ENCODE measurements at places on chromosomes 2 and 18.

- no peaks in the 10 kb centered on the region for H3K36me3 ChIP-seq
- H3K27ac ChIP-seq = no peak overlapping the region
- H3K4me3 ChIP-seq = no peak overlapping the region
- DNase-seq = no peak
These were observed 45.6 kb downstream of the GPR39 start for GRCh38 chr2:132462236-132462635.

GRCh38 chr2:30233271-30234009 lies 2.1 kb downstream of the LBH start:
- no peak for DNase-seq
- peak overlapping the region; percentile 91 for H3K27ac ChIP-seq
- peaks cover 42% of the 10 kb centered on the region for H3K4me1 ChIP-seq
- peaks cover 4% of the 10 kb centered on the region for H3K27me3 ChIP-seq

GRCh38 chr2:7577769-7578168 lies 660.6 kb downstream of the RNF144A start:
- H3K27me3 ChIP-seq = no peaks in the 10 kb centered on the region
- H3K27ac ChIP-seq = no peak overlapping the region
- no peak overlapping the region for H3K4me3 ChIP-seq
- H3K36me3 ChIP-seq = no peaks in the 10 kb centered on the region

GRCh38 chr2:55857766-55858165 lies 65.8 kb downstream of the EFEMP1 start:
- H3K4me3 ChIP-seq = no peak overlapping the region
- DNase-seq = no peak
- H3K4me1 ChIP-seq = no peaks in the 10 kb centered on the region
- H3K36me3 ChIP-seq = no peaks in the 10 kb centered on the region
- no peak overlapping the region for H3K27ac ChIP-seq
- H3K27me3 ChIP-seq = no peaks in the 10 kb centered on the region

DNA sequence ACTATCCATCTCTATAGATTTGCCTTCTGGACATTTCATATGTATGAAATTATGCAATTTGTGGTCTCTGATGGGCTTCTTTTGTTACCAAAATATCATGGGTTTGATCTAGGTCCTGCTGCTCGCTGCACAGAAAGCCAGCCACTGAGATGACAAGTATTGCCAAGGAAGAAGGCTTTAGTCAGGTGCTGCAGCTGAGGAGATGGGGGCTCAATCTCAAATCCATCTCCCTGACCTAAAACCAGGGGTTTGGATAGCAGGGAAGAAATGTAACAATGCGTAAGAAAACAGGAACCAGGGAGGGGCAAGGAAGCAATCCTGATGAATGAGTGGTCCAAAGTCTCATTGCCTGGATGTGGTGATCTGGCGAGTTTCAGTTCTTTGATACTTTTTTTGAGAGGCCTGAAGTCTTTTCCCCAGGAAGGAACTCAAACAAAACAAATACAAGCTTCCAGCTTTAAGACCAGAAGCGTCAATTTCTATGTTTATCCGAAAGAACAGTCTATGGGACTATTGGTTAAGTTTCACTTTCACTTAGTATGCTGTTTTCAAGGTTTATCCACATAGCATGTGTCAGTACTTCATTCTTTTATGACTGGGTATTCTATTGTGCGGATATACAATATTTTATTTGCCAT lies 3.4 kb upstream of the CKAP2L start:
- H3K4me3 ChIP-seq = peak overlapping the region; percentile 5
- no peaks in the 10 kb centered on the region for H3K4me1 ChIP-seq
- no peak overlapping the region for H3K27ac ChIP-seq
- H3K36me3 ChIP-seq = no peaks in the 10 kb centered on the region
- H3K27me3 ChIP-seq = no peaks in the 10 kb centered on the region
- no peak for DNase-seq

DNA sequence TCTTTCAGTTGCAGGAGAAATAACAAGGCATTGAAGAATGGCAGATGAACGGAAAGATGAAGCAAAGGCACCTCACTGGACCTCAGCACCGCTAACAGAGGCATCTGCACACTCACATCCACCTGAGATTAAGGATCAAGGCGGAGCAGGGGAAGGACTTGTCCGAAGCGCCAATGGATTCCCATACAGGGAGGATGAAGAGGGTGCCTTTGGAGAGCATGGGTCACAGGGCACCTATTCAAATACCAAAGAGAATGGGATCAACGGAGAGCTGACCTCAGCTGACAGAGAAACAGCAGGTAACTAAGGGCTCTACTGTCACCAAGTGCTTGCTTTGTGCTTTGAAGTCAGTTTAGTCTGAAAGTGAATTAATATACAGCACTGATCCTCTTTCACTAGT lies 118.5 kb upstream of the UNC80 start:
- H3K27ac ChIP-seq = no peak overlapping the region
- H3K4me3 ChIP-seq = no peak overlapping the region
- H3K36me3 ChIP-seq = no peaks in the 10 kb centered on the region

GRCh38 chr2:213232649-213233437 lies 51.4 kb upstream of the SPAG16 start:
- H3K36me3 ChIP-seq = no peaks in the 10 kb centered on the region
- no peak for DNase-seq
- no peak overlapping the region for H3K4me3 ChIP-seq
- H3K27ac ChIP-seq = no peak overlapping the region
- H3K4me1 ChIP-seq = peaks cover 4% of the 10 kb centered on the region
- no peaks in the 10 kb centered on the region for H3K27me3 ChIP-seq

DNA sequence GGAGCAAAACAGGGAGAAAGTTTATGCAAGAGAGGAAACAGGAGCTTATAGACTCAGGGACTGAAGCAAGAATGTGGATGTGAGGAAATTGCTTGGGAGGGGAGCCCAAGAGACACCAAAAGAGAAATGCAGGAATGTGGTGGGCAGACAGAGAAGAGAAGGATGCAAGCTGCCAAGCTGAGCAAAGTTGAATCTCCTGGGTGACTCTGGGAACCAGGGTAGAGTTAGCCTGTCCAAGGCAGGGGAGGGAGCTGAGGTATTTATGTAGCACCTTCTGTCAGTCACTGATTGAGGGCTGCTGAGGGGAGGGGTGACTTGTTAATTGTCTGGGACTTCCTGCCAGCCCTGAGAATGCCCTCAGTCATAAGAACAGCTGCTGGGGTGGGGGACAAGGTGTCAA lies 464.3 kb downstream of the NBAS start:
- no peak overlapping the region for H3K4me3 ChIP-seq
- no peaks in the 10 kb centered on the region for H3K27me3 ChIP-seq
- DNase-seq = no peak
- H3K4me1 ChIP-seq = no peaks in the 10 kb centered on the region
- no peak overlapping the region for H3K27ac ChIP-seq

- no peak overlapping the region for H3K27ac ChIP-seq
- no peak for DNase-seq
- no peaks in the 10 kb centered on the region for H3K4me1 ChIP-seq
- H3K36me3 ChIP-seq = no peaks in the 10 kb centered on the region
- no peaks in the 10 kb centered on the region for H3K27me3 ChIP-seq
- H3K4me3 ChIP-seq = no peak overlapping the region
These were observed 29.6 kb downstream of the CFAP210 start for GRCh38 chr2:169664600-169664977.

DNA sequence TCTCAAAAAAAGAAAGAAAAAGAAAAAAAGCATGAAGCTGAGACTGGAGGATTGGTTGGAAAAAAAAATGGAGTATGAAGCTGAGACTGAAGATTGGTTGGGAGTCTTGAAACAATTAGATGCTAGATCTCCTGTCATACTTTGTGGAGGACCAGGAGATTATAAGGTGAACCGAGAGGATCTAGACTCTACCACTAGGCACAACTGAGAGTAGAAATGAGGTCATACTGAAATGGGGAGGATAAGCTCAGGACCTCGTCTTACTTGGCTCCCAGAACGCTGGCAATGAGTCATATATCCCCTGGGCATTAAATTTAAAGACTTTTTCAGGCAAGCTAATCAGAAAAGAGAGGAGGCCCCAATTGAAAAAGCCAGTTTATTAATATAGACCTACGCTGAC lies 3.3 kb upstream of the ORC2 start:
- H3K36me3 ChIP-seq = no peaks in the 10 kb centered on the region
- no peak overlapping the region for H3K4me3 ChIP-seq
- H3K4me1 ChIP-seq = no peaks in the 10 kb centered on the region

DNA sequence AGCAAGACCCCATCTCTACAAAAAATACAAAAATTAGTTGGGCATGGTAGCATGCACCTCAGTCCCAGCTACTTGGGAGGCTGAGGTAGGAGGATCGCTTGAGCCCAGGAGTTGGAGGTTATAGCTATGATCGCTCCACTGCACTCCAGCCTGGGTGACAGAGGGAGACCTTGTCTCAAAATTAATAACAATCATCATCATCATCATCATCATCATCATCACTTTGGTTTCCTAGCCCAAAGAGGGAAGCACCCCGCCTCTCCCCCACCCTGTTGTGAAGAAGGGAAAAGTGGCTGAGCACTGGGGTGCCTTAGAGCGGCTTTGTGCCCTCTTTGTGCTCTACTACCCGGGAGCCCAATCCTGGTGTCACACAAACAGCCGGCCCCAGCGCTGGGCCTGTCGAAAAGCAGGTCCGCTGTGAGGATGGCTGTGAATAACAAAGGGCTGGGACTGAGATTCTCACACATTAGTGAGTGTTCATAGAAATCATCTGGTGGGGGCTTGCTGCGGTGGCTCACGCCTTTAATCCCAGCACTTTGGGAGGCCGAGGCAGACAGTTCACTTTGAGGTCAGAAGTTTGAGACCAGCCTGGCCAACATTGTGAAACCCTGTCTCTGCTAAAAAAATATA lies 42.6 kb upstream of the ASXL2 start:
- no peak overlapping the region for H3K4me3 ChIP-seq
- H3K27me3 ChIP-seq = no peaks in the 10 kb centered on the region
- DNase-seq = no peak
- H3K36me3 ChIP-seq = no peaks in the 10 kb centered on the region
- H3K4me1 ChIP-seq = no peaks in the 10 kb centered on the region
- H3K27ac ChIP-seq = no peak overlapping the region

Measured in tibial nerve (tissue), 4 donors.